ENCODE measurements at places on chromosomes 7 and 10.
A peak's percentile ranks its signal among the peaks of the same experiment; 100 is the strongest.

GRCh38 chr10:98344589-98345038, 70.4 kb downstream of the PYROXD2 start:
- DNase-seq, result no peak

DNA sequence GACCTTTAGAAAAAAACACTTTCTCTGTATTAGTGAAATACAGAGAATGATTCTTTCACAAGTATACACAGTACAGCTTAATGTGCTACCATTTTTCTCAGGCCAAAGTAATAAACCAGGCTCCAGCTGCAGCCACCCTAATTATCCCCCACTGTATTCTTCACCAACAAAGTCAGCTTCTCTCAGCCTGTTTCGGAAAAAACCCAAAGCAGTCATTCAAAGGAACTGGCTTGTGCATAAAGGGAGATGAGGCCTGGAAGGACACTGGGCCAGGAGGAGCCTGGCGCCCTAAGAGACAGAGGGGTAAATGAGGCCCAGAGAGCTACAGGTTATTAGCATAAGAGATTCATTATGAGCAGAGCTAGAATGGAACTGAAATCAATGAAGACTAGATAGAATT, 9.2 kb downstream of the USP54 start:
- DNase-seq, result no peak

DNA sequence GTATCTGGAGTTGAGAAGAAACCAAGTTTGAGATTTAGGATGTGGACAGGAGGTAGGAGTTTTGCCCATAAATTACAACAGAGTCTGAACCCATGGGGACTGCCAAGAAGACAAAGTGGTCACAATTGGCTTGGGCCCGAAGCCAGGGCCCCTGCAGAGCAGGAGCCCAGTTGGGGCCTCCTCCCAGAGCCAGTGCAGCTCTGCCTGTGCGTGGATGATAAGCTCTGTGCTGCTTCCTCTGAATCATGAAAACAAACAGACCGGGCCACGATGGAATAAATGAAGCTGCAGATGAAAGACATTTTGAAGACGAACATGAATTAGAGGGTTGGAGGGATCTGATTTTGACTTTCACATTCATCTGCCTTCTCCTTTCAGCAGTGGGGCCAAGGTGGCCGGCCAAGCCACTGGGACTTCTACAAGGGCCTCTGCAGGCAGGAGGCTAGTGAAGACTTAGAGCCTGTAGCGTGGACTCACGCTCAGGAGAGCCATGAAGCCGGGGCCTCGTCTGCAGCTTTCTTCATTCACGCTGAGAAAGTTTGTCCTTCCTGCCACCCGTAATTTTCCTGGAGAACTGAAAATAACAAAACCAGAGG, 156.8 kb upstream of the LYZL1 start:
- DNase-seq, result no peak

- DNase-seq, result no peak
These were observed 180.3 kb upstream of the MYO3A start for GRCh38 chr10:25753776-25754175.

DNA sequence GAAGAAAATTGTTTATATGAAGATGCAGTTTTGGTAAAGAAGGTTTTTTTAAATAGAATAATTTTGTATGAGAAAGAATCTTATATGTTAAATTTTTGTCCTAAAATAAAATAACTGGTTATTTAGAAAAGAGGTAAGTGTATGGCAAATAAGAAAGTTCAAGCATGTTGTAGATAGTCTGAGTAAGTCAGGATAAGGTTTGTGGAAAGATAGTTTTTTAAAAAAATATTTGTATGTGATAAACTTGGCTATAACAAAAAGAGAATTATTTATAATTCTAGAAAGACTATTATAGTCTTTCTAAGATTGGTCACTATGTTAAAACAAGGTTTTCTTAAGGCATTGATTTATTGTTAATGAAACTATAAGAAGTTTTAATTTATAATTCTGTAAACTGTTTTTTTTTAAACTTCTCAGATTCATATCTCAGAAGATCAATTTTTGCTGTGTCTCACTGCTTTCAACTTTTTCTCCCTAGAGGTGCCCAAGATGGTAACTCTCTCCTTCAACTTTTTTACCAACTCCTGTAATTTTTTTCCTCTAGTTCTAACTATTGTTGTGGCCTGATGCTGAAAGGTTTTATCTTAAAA, 698.6 kb downstream of the CCSER2 start:
- no peak for DNase-seq

GRCh38 chr7:26202019-26202990, 760 bp downstream of the CBX3 start:
- DNase-seq, result no peak

- DNase-seq, result no peak
These were observed 273.9 kb downstream of the PAXIP1 start for GRCh38 chr7:154729056-154729455.

- no peak for DNase-seq
These were observed 43.8 kb downstream of the CFAP46 start for GRCh38 chr10:132898391-132899053.

- no peak for DNase-seq
These were observed 21.5 kb downstream of the PDGFA start for GRCh38 chr7:497946-498655.

DNA sequence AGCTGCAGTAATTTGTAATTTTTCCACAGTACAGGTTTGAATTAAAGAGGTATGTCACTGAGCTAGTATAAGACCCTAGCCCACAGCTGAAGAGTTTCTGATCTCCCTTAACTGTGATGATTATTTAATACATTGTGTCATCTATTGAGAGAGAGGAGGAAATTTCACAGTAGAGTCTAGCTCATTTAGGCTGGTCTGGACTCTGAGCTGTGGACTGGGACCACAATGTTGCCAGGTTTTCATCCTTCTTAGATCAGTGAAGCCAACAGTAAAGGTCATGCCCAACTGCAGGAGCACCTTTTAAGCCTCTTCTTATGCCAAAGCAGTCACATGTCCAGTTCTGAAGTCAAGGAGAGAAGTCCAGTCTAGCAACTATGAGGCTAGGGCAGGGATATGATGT, 8.9 kb downstream of the TES start:
- DNase-seq, result no peak

DNA sequence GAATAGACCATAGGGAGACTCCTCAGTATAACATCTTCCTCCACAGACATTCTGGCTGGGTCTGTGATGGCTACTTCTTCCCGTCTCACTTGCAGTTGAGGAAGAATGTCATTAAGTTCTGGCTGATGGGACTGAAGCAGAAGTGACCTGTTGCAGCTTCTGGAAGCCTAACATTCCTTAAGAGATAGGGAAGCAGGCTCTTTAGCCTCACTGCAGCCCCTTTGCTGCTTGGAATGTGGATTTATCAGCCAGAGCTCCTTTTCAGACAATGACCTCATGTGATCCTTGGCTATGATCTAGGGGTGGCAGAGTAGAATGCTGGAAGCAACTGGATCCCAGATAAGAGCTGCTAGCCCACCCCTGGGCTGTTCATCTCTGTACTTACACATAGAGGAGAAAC, 142.5 kb downstream of the RNF216 start:
- DNase-seq, result no peak

- DNase-seq, result no peak
These were observed 43.6 kb downstream of the DRGX start for GRCh38 chr10:49352323-49352722.

DNA sequence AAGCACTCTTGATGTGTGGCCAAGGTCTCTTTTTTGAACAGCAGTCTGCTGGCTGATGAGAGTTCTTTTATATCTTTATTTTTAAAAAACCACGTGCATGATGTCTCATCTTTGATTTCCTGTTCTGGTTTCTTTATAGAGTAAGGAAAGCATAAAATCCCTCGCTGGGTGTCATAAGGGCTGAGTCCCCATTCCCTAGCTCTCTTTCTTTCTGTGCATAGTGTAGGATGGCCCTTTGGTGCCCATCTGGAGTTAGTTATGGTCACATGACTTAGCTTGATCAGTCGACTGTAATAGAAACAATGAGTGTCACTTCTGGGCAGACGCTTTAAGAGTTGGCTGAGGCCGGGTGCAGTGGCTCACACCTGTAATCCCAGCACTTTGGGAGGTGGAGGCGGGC, 38.5 kb downstream of the GHRHR start:
- no peak for DNase-seq

GRCh38 chr7:151696721-151697514, 177.2 kb upstream of the RHEB start:
- DNase-seq, result peak; percentile 82

- DNase-seq, result no peak
These were observed 215.5 kb downstream of the PCDH15 start for GRCh38 chr10:54585572-54585971.

DNA sequence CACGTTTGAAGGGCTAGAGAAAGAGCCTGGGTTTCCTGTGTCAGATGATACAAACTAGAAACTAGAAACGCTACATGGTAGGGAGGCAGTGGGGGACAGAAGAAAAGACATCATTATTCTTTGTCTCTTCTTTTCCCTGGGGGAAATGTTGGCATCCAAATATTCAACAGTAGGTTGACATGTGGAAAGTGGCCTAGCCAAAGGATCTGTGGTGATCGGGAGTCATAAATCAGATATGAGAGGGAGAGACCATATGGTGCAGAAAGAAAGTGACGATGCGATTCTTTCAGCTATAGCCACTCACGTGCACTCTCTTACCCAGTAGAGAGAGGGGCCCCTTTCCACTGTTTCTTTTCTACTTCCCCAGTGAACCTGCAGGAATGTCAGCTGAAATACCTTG, 964.7 kb downstream of the LRMDA start:
- no peak for DNase-seq

DNA sequence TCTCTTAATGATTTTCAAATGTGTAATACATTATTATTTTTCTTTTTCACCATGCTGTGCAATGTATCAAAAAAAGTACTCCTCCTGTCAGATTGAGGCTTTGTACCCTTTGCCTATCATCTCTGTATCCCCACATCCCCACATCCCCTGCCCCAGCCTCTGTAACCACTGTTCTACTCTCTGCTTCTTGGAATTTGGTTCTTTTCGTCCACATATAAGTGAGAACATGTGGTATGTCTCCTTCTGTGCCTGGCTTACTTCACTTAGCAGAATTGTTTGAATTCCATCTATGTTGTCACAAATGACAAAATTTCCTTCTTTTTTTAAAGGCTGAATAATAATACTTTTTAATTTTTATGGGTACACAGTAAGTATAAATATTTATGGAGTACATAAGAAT, 13.8 kb downstream of the TAF3 start:
- DNase-seq, result no peak

- DNase-seq, result no peak
These were observed 179.9 kb downstream of the KCNMA1 start for GRCh38 chr10:77457721-77458120.

DNA sequence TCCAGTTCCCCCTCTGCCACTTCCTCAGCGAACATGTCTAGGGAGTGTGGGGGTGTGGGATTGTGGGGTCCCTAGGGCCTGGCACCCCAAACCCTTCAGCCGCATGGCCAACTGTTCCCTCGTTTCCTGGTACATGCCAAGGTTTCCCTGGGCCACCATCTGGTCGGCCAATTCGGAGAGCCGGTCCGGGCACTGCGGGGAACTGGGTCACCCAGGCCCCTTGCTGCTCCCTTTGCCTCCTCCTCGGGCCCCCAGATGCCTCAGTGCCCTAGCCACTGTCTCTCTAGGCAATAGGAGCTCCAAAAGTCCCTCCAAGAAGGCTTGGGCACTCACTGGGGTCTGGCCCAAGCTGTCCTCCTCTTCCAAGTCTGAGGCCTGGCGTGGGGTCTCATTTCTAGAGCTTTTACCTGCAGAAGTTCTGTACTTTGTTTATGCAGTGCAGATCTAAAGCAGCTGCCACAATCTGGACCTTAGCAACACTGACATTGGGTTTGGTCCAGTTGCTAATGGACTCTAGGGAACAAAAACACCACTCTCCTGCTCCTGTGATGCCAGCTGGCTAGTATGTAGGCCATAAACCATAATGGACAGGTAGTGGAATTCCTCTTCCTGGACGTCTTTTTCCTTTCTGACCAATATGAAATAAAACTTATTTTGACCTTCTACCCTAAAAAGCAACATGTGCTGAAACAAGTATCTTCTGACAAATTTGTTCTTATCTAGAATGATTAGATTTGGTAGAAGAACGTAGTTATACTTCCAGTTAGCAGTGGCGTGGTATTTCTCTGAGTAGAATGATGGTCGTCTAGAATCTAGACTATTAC, 172.9 kb downstream of the LRRC4 start:
- no peak for DNase-seq

DNA sequence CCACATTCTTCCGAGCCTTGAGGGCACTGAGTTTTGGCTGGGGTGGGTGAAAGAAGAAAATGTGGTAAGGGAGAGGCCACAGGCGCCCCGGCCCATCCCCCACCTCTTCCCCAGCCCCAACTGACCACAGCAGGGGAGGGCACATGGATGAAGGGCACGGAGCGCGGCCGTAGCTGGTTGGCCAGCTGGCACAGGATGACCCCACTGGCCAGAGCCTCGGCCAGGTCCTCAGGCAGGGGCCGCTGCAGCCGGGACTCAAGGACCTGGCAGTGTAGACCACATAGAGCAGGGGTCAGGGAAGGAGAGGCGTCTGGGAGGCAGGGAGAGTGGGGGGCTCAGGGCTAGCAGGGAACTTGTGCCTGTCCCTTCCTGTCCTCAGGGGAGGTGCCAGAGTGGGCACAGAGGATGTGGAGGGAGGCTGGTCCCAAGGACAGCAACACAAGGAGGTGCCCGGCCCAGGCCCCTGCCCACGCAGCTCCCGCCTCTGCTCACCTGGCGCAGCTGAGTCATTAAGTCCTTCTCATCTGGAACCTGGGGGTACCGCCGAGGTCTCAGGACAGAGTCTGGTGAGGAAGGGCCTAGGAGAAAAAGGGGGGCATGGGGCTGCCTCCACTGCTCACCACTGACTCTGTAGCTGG, 2.2 kb upstream of the SAP25 start:
- no peak for DNase-seq

GRCh38 chr7:13420726-13421125, 568.7 kb downstream of the ETV1 start:
- DNase-seq, result no peak

GRCh38 chr10:99845837-99846382, 63.5 kb downstream of the ABCC2 start:
- DNase-seq, result no peak

GRCh38 chr10:20744821-20745220, 152.3 kb downstream of the NEBL start:
- no peak for DNase-seq

DNA sequence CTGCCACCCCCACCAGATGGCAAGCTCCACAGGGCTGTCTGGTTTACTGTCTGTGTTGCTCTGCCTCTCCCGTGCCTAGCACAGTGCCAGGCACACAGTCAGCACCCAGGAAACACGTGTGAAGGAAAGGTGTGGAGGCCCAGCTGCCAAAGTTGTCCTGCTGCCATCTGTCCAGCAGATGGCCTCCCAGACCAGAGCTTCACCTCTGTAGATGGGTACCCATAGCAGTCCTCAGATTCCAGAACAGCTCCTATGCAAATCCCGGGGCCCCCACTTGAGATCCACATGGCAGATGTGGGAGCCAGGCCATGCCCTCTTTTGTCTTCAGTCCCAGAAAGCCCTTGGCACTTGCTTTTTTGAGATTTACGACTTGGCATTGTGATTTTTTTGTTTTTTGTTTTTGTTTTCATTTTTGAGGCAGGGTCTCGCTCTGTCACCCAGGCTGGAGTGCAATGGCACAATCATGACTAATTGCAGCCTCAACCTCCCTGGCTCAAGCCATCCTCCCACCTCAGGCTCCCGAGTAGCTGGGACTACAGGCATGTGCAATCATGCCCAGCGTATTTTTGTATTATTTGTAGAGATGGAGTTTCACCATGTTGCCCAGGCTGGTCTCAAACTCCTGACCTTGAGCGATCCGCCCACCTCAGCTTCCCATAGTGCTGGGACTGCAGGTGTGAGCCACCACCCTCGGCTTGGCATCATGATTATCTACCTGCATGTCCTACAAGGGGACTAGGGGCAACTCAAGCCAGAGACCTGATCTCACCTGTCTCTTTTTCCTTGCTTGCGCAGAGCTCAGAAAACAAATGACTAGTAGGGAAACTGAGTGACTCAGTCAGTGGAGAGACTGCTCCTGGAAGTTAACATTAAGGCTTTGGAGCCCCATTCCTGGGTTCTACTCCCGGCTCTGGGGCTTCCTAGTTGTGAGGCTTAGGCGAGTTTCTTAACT, 16.9 kb upstream of the PALD1 start:
- no peak for DNase-seq

Data from NCI-H187 treated with DMSO at 0.1 percent for 48 hours (cell line).